ENCODE measurements at places on chromosomes 3 and 15.

- DNase-seq = no peak
Observed at GRCh38 chr3:25426408-25426807, 1.7 kb upstream of the RARB start.

DNA sequence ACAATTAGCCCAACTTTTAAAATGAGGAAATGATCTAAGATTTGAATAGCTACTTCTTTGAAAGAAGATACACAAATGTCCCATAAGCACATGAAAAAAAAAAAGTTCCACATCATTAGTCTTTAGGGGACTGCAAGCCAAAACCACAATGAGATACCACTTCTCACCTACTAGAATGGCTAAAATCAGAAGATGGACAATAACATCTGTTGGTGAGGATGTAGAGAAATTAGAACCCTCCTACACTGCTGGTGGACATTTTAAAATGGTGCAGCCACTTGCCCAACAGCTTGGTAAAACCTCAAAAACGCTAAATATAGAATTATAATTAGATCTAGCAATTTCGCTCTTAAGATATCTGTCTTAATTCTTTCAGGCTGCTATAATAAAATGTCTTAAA is 77.1 kb downstream of the MEX3B start:
- no peak for DNase-seq

- no peak for DNase-seq
Observed at GRCh38 chr15:42313463-42313862, 40.2 kb upstream of the TMEM87A start.

GRCh38 chr3:56423661-56424099 is 44.6 kb downstream of the ERC2 start:
- no peak for DNase-seq

- DNase-seq = no peak
Observed at GRCh38 chr3:154536751-154537150, 106.8 kb upstream of the GPR149 start.

DNA sequence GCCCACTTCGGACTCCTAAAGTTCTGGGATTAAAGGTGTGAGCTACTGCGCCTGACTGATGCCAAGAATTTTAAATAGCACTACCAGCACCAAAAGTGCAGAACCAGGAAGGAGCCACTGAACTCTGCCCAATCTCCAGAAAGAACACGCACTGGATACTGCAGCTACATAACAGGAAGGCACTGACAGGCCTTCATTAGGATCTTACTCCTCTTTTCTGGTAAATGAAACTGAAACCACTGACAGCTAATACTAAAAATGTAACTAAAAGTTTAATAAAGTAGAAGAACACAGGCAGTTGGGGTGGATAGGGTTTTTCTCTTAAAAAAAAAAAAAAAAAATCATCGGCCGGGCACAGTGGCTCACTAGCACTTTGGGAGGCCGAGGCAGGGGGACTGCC is 74.1 kb upstream of the CHRM5 start:
- no peak for DNase-seq

DNA sequence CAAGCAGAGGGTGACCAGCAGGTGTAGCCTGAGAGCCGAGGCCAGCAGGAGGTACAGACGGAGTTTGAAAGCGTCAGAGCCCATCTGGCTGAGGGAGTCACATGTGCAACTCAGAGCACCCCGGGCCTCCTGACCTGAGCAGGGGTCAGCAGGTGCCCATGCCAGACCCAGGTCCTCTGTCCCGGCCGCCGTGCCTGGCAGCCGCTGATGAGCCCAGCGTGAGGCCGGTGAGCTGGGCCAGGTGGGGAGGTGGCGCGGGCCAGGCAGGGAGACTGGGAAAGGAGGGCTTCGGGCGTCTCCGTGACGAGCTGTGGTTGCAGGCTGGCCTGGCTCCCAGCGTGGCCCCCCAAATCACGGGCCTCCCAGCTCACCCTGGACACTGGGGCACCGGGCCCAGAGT is 130.9 kb downstream of the CHSY1 start:
- DNase-seq = no peak

DNA sequence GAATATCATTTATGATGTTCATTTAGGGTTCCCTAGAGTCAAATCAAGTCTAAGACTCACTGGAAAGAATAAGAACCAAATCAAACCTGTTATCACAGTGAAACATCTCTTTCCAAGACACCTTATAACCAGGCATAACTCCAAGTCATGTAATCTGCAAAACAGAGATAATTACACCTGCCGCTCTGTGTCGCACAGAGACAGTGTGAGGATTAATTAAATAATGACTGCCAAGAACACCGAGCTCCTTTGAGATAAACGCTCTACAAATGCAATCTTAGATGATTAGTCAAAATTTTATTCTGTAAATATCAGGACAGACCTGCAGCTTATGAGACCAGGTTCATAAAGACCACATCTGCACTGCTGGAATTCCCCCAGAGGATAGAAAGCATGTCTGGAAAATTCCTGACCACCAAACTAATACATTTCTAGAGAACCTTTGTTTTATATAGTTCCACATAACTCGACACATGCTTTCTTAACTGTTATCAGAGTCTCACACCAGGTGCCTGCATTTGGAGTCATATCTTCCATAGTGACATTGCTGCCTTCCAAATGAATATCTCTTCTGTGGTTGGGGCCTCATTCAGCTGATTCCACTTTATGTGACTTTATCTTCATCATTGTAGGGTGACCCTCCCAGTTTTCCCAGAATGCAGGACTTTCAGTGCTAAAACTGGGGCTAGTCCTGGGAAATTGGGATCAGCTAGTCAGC is 252.8 kb downstream of the CD47 start:
- no peak for DNase-seq

GRCh38 chr3:98573181-98573728 is 20.2 kb downstream of the CPOX start:
- DNase-seq = peak; percentile 59

DNA sequence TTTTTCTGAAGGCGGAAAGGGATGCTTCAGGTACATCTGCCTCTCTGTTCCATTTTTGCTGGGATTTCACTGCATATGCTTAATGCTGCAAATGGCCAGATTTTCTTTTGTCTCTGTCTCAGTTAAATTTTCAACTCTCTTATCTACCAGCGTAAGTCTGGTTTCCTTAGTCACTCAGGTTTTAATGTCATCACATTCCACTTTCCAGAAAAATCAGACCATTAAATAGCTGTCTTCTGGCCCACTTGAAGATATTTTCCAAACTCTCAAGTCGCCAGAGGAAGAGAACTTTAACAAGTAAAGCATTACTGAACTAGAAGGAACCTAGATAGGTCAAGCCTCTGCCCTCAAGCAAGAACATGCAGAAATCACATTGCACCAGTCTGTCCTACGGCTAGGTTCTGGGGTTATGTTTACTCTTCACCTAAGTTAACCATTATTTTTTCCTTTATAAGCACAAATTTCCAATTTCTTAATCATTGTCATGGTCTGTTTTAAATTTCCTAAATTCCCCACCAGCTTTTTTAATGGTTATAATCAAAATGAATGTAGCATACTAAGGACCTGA is 26.5 kb downstream of the AVEN start:
- DNase-seq = no peak

- DNase-seq = no peak
Observed at GRCh38 chr3:120057626-120058025, 36.6 kb downstream of the GSK3B start.

- no peak for DNase-seq
Observed at GRCh38 chr15:50744601-50745000, 20.9 kb downstream of the SPPL2A start.

GRCh38 chr3:58350627-58351013 is 17.9 kb downstream of the PXK start:
- DNase-seq = no peak

DNA sequence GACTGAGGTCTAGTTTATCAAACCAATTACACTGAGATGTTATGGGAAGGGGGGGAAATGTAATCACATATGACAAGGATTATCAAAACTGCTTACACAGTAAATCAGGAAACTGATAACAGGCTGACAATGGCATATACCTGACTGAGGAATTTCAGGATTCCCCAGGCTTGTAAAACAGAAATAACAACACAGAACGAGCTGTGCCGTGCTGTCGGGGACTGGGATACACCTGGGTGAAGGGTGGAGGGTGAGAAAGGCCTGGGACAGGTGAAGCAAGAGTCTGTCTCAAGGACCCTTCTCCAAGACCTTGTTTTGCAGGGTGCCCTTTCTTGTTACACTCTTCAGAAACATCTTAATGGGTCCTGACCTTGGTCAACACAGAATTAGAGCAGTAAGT is 29.4 kb downstream of the RORA start:
- DNase-seq = no peak

- no peak for DNase-seq
Observed at GRCh38 chr3:4008205-4008604, 209.0 kb downstream of the LRRN1 start.

GRCh38 chr15:101320501-101321052 is 25.5 kb upstream of the SNRPA1 start:
- DNase-seq = peak; percentile 55

GRCh38 chr3:31762888-31763351 is 218.1 kb downstream of the OSBPL10 start:
- no peak for DNase-seq

Data from CD4-positive, alpha-beta T cell treated with Interleukin-4 for 4 hours (primary cell).